Stimulated activated CD4-positive, alpha-beta T cell treated with anti-CD3 and anti-CD28 coated beads, Interleukin-4, amount 100 ng/mL, for 4 hours (primary cell): ENCODE measurements at places on chromosomes 5 and 9.

DNA sequence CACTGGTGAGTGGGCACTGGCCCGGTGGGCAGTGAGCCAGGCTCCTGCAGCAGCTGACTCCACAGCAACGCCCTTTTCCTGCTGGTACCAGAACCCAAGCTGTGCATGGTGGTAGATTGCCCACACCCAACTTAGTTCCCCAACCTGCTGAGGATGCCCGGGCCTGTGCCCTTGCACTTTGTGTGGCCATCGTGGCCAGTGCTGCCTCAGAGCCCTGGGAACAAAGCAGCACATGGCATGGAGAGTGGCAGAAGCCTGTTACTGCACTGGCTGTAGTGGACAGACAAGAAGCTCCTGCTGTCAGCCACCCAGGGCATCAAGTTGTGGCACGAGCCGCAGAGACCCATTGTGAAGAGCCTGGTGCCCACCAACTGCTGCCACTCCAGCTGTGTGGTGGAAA is 612.9 kb downstream of the DNAH5 start:
- no peak for DNase-seq

DNA sequence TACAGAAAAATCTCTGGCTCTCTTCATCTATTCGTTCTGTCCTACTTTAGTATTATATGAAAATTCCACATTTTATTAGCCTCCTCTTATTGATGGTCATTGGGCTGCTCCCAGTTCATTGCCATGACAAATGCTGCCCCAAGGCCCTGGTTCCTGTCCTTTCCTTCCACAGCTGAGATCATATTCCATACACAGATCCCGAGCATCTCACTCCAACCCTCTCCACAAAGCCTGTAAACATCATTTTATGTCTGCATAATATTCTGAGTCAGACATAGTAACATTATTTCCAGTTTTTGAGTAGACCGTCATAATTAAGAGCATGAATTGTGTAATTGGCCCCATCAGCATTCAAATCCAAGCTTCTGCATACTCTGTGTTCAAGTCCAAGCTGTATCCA is 86.3 kb downstream of the MVB12B start:
- no peak for DNase-seq

- no peak for DNase-seq
Observed at GRCh38 chr5:116663081-116663480, 88.5 kb upstream of the SEMA6A start.

DNA sequence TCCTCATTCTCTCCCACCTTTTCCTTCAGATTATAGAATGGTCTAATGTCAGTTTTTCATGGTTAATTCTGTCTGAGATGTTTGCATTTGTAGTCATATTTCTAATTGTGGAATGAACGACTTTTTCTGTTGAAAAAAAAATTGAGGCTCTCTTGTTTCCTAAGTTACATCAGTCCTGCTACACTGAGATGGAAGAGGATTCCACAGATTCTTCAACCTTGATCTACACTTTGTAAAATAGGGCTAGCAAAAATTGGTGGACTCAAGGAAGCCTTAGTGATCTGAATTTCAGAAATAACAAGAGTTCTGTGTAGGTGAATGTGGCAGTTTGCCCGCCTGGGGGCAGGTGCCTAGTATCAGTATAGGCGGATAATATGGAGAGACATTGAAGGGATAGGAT is 51.9 kb downstream of the ERBIN start:
- no peak for DNase-seq

DNA sequence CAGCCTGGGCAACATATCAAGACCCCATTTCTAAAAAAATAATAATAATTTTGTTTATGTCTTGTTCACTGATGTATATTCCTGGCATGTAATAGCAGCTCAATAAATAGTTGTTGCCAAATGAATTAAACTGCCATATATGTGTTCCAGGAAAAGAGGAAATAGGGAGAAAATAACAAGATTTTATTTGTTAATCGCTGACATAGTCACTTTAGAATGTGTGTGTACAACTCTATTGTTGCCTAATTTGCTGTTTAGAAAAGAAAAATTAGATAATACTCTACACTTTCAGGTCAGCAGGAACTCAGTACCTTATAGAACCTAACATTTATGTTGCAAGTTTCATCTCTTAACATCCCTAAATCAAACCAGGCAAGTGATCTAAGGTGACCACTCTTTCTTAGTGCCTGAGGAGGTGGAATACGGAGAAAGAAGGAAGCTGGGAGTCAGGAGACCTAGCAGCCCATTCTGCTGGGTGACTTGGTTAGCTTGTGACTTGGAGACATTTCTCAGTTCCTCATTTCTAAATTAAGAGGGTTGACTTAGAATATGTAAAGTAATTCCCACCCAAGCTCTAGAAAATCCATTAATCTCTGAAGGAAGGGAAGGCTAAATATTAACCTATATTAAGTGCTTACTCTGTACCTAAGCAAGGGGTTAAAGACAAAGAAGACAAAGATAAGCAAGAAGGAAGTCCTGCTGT is 110.3 kb upstream of the IQGAP2 start:
- DNase-seq = no peak

GRCh38 chr9:124809211-124809610 is 32.3 kb downstream of the OLFML2A start:
- no peak for DNase-seq

GRCh38 chr5:72662936-72663335 is 153.5 kb upstream of the TNPO1 start:
- no peak for DNase-seq

GRCh38 chr9:115730845-115731244 is 422.7 kb upstream of the PAPPA start:
- no peak for DNase-seq

GRCh38 chr9:35852267-35852815 is 17.9 kb downstream of the OR13J1 start:
- no peak for DNase-seq

GRCh38 chr9:98002808-98003207 is 19.7 kb downstream of the ANP32B start:
- no peak for DNase-seq

GRCh38 chr5:127685662-127686061 is 17.5 kb upstream of the CCDC192 start:
- no peak for DNase-seq
